ENCODE measurements at places on chromosomes 12 and 14. TPM values are rescaled to one million over a fixed set of nuclear protein-coding genes. Genes with fewer than 3 reads are reported as not detected.

Gene ALDH1L2
- 21.4 TPM for total RNA-seq

Gene CPM
- 20.0 TPM for total RNA-seq

- no peak for DNase-seq
Measured at GRCh38 chr12:100229036-100229635, 28.5 kb downstream of the ACTR6 start.

DNA sequence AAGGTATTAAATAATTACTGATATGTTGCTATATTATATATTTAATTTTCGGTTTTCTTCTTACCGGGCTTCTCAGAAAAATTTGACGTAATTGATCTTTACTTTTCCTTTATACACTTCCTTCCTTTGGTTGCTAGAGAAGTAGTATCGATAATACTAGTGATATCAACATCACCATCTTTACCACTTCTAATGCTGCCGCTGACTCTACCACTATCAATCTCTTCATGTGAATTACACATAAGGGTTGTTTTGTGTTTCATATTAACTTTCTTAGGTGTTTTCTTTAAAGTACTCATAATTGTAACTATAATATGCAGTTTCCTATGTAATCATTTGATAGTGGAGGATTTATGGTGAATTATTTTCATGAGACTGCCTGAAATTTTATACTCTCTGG is 30.9 kb upstream of the KLRF1 start:
- DNase-seq = no peak

DNA sequence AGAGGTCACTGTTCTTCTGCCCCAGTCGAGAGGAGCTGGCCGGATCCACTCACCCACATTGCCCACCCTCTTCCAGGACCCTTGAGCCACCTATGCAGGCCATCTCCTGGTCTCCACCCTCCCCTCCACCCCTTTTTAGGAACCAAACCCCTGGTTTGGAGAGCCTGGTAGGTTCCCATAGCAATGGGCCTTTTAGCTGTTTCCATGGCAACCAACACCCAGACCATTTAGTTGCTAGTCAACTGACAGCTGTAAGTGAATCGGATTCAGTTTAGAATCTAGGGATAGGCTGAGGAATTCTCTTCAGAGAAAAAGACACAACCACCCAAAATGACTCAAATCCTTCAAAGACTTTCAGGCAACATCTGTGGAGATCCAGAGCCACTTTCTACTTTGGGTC is 16.5 kb downstream of the NPC2 start:
- no peak for DNase-seq
